ENCODE measurements at places on chromosomes 16 and 17. TPM values are rescaled to one million over a fixed set of nuclear protein-coding genes. Genes with fewer than 3 reads are reported as not detected.

CA4 gene
- total RNA-seq: not detected

NOXO1 gene
- not detected for total RNA-seq

CCDC200 gene
- not detected for total RNA-seq

OTOA gene
- 1.4 TPM for total RNA-seq

FBXW10 gene
- 0.24 TPM for total RNA-seq

CLEC10A gene
- total RNA-seq: not detected

ZNF200 gene
- total RNA-seq: 13.5 TPM

RAB40B gene
- total RNA-seq: 14.4 TPM

MEAK7 gene
- total RNA-seq: 19.3 TPM
